Right lobe of liver (tissue), 6 donors: ENCODE measurements at places on chromosomes 12 and 14.
A peak's percentile ranks its signal among the peaks of the same experiment; 100 is the strongest.

- DNase-seq = no peak
Measured at GRCh38 chr12:88903333-88903732, 323.1 kb upstream of the KITLG start.

DNA sequence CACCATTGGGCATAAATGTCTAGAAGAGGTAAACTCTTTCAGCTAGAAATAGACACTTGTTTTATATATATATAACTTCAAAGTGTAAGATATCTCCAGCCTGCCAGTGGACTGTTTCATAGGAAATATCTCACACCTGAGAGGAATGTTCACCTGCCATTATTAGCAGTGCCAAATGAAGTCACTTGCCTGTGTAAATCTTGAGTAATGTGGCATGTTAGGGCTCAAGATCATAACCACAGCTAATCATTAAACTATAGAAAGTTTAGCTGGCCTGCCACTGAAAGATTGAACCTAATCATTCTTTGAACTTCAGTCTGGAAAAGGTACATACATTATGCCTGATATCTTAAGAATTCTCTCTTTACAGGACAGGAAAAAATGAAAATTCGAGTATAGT, 25.5 kb upstream of the KCNJ8 start:
- DNase-seq = no peak

DNA sequence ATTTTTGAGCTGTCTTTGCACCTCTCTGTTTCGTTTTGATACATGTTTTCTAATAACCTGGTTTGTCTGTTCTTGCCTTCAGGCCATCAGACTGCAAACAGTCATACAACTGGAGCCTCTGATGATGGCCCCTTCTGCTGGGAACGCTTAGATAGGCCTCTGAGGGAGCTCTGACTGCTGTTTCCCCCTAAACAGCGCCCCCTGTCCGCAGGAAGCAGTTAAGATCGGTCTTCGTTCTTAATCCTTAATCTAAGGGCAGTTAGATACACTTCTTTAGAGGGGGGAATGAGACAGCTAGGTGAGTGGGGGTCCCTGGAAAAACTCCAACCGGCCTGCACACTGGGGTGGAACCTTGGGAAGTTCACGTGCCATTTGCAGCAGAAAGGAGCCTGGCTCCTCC, 1338.8 kb upstream of the SEL1L start:
- DNase-seq = no peak

- no peak for DNase-seq
Measured at GRCh38 chr12:106646472-106646871, 63.7 kb downstream of the RFX4 start.

GRCh38 chr14:104641753-104642539, 37.4 kb upstream of the TMEM179 start:
- DNase-seq = peak; percentile 46

DNA sequence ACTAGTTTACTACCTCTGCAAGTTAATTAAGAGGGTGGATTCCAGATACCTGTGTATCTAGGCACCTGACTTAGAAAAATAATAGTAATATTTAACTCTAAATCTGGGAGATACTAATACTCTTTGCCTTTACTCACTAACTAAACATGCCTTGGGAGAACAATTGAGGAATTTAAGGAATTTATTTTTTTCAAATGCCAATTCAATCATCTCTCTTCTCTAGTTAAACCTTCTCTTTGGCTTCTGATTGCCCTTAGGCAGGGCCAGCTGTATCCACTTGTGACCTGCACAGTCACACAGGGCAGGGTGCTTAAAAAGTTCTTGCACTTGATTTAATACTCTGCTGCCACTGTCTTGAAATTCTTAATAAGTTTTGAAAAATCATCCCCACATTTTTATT, 142.4 kb downstream of the PLCZ1 start:
- no peak for DNase-seq

GRCh38 chr14:63912286-63912685, 59.5 kb downstream of the SYNE2 start:
- no peak for DNase-seq

DNA sequence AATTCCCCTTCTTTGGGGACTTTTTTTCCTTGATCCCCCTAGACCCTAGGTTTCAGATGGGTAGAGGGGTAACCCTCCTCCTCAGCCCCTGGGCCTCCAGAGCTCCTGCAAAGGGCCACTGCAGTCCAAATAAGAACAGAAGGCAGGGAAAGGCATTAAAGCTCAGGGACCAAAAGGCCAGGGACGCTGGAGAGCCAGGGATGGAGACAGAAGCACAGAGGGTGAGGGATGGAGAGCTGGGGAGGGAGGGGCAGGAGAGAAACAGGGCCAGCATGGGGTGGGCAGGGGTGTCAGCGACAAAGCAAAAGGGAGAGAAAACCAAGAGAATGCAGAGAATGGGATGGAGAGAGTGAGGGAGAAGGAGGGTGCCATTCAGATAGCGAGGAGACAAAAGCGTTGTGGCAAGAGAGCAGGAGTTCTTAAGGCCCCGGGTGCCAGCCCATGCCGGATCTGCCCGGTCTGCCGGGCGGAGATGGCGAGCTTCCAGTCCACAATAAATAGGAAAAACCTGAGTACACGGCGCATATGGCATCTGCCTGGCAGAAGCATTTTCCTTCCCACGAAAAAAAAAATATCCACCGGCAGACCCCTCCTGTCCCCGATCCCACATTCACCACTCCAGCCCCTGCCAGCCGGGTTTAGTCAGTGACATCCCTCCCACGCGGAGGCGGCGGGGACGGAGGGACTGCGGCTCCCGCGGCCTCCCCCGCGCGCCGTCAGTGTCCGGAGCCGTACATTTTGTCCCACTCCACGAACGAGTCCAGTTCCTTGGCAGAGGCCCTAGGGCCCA, 28.6 kb downstream of the FIGNL2 start:
- DNase-seq = no peak

- DNase-seq = no peak
Measured at GRCh38 chr12:49255857-49256637, 8.8 kb upstream of the TUBA1C start.

GRCh38 chr14:32417956-32418552, 89.0 kb downstream of the AKAP6 start:
- no peak for DNase-seq

DNA sequence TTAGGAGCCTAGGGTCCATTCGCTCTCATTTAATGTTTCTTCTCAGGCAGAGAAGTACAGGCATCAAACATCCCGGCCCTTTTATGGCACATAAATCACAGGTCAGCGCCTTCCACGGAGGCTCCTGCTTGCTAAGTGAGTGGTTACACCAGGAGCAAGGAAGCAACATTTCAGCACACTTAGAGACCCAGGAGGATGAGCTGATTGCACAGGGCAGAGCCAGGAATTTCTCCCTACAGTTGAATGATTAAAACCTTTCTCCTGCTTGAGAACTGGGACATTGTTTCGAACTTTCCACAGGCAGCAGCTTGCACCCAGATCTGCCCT, 233.4 kb downstream of the SPTSSA start:
- no peak for DNase-seq

- DNase-seq = no peak
Measured at GRCh38 chr12:52818887-52819420, 5.0 kb upstream of the KRT4 start.

- DNase-seq = no peak
Measured at GRCh38 chr12:10027721-10028120, 2.8 kb upstream of the CLEC9A start.

DNA sequence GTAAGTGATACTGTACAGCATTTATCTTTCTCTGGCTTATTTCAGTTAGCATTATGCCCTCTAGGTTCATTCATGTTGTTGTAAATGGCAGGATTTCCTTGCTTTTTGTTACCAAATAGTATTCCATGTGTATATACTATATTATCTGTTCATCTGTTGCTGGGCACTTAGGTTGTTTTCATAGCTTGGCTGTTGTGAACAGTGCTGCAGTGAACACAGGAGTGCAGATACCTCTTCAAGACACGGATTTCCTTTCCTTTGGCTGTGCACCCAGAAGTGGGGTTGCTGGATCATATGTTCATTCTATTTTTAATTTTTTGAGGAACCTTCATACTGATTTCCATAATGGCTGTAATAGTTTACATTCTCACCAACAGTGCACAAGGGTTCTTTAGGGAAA, 21.5 kb downstream of the EP400 start:
- DNase-seq = no peak

- DNase-seq = no peak
Measured at GRCh38 chr12:124531281-124531745, 36.1 kb downstream of the NCOR2 start.
